ENCODE measurements at places on chromosomes 1 and 21.

DNA sequence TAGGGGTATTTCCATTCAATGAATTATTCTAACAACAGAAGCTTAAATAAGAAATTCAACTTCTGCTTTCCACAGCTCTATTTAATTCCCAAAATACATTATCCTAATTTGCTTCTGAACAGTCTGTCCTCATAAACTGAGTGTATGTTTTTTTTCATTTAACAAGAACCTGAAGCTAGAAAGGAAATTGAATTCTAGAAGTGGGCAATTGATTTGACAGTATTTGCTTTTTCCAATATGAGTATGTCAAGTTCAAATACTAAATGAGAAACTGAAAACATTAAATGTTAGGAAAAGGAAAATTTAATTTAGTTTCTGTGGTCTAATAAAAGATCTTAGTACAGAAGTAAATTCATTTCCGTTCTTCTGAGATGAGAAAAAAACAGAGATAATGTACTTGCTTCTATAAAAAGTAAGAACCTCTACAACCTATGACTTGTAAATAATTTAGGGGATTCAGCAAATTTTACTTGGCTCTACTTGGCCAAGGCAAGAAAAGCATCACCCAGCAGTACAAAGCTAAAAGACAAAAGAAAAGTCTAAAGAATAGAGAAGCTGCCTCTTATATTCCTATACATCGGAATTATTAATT is 31.1 kb downstream of the RAB3GAP2 start:
- no peak for DNase-seq

- DNase-seq, result no peak
Measured at GRCh38 chr1:151716771-151717631, at the start of gene CELF3. TSS of gene CELF3 (minus strand) at chr1:151716803. CDS start at chr1:151716020, 783 bp downstream.

DNA sequence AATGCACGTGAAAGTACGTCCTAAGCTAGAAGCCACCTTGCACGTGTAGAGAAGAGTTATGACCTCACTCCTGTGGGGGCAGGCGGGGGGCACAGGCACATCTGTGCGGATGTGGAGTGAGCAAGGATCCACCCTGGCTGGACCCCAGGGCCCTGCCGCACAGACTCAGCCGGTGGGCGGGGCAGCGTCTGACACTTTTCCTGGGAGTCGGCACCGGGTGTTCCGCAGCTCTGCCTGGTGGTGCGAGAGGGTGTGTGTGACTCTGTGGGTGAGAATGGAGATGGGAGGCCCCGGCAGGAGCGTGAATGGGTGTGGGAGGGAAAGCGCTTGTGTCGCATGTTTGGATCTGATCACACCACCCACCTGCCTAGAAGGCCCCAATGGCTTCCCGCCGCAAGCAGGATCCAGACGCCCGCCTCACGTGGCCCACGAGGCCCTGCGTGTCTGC is 29.5 kb downstream of the RAP1GAP start:
- DNase-seq, result no peak

DNA sequence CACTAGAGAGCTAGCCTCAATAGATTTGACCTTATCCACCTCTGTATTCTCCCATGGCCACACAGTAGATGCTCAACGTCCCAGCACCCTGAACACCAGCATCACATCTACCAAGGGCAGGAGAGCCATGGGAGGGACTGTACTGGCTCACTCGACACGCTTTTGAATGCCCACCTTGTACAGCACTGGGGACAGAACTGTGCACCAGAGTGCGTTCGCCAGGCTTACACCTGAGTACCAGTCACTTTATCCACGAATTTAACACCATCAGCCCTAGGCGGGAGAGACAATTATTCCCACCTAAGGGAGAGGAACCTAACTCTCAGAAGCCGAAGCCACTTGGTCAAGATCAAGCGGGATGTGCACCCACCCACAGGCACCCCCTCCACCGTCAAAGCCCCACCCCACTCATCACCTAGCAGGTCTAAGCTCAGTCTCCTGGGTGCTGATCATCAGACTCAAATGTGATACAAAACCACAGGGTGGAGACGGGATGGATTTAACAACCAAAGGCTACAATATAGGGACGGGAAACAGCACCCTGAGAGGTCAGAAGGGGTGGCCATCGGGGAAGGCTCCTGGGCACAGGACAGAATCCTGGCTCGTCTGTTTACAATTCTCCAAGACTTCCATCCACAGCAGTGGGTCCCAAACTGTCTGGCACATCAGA is 110.5 kb downstream of the GLIS1 start:
- DNase-seq, result no peak

GRCh38 chr1:229863651-229864545 is 203.1 kb upstream of the GALNT2 start:
- DNase-seq, result no peak

DNA sequence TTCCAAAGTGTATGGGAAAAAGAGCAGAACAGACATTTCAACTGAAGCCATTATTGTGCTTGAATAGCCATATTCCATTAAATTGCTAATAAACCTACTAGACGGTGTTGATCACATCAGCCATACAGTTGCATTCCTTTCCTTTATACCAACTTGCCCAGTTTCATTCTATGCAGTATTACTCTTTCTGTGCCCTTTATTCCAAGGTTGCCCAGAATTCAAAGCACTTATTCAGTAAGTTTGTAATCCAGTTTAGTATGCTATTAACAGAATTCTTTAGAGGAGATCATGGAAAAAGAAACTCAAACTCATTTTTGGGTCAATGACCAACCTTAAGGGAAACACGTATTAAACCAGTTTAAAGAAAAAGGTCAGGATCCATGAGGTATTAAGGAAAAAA is 89.5 kb downstream of the DDAH1 start:
- no peak for DNase-seq

DNA sequence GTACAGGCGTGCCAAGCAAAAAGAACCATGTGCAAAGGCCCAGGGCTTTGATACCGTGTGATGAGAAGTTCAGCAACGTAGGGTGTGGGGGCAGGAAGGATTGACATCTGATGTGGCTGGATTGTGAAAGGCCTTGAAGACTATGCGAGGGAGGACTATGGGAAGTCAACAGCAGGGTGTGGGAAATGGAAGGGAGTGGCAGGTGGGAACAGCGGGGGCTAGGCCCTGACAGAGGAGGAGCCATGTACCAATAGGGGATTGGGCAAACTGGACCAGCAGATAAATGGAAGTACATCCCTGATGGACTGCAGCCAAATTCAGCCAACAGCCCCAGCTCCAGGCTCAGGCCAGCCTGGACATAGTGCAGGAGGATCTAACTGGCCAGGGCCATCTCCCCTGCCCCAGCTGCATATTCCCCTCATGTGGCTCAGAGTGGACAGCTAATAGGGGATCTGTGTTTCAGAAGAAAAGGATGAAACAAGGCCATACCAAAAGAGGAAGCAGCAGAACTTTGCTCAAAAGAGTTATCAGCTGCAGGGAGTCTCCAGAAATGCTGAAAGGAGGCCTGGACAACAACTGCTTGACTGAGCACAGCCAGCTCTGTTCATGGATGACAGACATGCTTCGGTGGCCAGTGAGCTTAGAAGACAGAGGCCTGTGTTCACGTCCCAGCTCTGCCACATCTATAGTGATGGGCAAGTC is 140.2 kb upstream of the SGIP1 start:
- no peak for DNase-seq

All from T-helper 2 cell (primary cell).